ELR (cell line): ENCODE measurements at places on chromosomes 13 and 19.
A peak's percentile ranks its signal among the peaks of the same experiment; 100 is the strongest.

DNA sequence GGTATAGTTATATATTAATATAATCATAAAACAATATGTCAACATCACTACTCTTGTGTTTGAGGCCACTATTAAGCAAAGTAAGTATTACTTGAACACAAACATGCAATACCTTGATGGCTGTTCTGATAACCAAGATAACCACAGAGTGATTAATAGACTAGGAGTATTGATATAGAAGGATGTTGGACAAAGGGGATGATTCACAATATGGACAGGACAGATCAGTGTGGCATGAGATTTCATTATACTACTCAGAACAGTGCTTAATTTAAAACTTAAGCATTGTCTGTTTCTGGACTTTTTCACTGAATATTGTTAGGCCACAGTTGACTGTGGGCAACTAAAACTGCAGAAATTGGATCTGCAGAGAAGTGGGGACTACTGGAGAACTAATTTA, 384.2 kb downstream of the SLITRK1 start:
- DNase-seq, result peak; percentile 50

- DNase-seq, result no peak
Measured at GRCh38 chr19:5587071-5587455, 19.3 kb upstream of the TINCR start.

DNA sequence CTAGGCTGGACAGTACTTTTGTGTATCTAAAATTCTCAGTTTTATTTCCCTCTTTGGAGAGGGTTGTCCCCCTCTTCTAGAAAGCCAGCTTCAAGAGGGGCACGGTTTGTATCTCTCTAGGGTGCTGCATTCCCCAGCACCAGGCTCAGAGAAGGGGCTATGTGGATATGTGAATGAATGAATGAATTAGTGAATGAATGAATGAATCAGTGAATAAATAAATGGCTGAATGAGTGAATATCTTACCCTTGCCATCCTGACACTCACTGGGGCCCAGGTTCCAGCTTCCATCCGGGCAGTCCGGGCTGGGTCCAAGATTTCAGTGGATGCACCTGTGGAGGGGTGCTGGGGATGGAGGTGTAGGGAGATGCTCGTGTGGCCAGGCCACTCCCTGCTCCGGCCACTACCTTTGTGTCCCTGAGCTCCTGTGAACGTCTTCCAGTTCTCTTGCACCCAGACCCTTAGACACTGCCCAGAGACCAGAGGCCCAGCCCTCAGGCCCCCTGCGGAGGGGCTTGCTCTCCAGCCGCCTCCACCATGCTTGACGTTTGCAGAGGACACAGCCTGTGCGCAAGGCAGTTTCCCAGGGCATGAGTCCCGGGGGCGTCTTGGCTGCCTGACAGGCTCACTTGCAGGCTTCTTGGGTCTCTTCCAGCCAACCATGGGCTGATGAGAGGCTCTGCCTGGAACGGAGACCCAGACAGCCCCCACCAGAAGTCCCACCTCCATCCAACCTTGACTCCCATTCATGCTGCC, 2.8 kb upstream of the KCNN1 start:
- no peak for DNase-seq

DNA sequence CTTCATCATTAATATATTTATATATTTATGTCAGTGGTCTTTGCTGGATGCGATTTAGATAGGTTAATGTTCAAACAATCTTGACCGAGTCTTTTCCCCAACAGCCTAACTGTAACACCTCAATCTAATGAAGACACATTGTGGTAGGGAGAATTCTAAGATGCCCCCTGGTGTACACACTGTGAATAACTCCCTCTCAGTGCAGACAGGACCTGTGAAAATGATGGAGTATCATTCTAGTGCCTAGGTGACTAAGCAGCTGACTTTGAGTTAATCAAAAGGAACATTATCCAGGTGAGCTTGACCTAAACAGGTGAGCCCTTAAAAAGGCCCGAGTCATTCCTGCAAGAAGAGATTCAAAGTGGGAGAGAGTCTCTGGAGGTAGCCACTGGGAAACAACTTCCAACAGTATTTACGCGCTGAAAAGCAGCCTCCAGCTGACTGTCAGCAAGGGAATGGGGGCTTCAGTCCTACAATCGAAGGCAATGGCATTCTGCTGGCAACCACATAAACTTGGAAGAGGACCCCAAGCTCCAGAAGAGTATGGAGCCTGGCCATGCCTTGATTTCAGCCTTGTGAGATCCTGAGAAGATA, 28.0 kb upstream of the KBTBD7 start:
- DNase-seq, result peak; percentile 74

GRCh38 chr13:91236921-91237320, 110.6 kb upstream of the MIR17HG start:
- no peak for DNase-seq

GRCh38 chr19:15357906-15358305, 21.7 kb downstream of the AKAP8 start:
- DNase-seq, result no peak

GRCh38 chr19:9945319-9945966, 9.1 kb upstream of the OLFM2 start:
- DNase-seq, result peak; percentile 98

GRCh38 chr19:50932690-50933083, 20.2 kb downstream of the KLK5 start:
- no peak for DNase-seq

- peak; percentile 1 for DNase-seq
Measured at GRCh38 chr19:8973501-8974091, 36.6 kb downstream of the MUC16 start.

DNA sequence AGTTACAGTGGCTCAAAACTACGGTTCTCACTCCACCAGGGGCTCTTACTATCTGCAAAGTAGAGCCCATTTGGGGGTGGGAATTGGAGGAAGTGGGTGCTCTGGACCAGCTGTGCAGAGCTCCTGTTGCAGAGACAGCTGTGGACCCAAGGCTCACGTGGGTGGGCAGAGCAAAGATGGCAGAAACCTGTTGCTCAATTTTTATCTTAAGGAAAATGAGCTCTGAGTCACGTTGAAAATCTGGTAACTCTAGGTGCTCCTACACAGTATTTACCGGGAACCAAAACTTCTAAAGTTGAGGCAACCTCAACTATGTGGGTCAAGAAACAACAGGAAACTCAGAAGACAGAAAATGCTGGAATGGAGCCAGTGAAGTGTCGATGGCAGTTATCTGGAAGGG, 30.2 kb upstream of the SLC15A1 start:
- DNase-seq, result no peak

DNA sequence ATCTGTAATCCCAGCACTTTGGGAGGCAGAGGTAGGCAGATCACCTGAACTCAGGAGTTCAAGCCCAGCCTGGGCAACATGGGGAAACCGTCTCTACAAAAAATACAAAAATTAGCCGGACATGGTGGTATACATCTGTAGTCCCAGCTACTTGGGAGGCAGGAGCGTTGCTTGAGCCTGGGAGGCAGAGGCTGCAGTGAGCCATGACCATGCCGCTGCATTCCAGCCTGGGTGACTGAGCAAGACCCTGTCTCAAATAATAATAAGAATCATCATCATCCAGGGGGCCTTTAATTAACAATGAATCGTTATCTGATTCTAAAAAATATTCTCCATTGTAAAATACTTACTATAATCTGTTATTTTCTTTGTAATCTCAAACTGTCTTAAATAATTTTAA, 283.4 kb downstream of the DACH1 start:
- no peak for DNase-seq

GRCh38 chr13:43805071-43805468, 18.3 kb upstream of the ENOX1 start:
- DNase-seq, result peak; percentile 96

- no peak for DNase-seq
Measured at GRCh38 chr19:47523473-47523872, 8.6 kb upstream of the NAPA start.

GRCh38 chr19:35731779-35732405, 10.4 kb downstream of the IGFLR1 start:
- DNase-seq, result no peak

GRCh38 chr19:22901431-22902130, 69.5 kb downstream of the ZNF723 start:
- DNase-seq, result no peak

DNA sequence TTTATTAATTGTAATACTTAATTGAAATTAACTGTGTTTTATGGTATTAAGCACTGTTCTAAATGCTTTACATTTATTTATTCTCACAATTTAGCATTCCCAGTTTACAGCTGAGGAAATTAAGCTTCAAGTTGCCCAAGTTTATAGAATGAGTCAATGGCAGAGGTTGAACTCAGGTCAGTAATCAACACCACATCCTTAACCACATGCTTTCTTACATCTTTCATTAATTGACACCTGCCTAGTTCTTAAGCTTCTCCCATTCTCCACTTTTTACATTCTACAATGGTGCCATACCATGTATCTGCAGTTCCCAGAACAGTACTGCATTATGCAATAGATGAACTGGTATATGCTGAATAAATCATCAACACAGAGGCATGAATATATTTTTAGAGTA, 11.7 kb upstream of the RBM26 start:
- DNase-seq, result no peak

- peak; percentile 66 for DNase-seq
Measured at GRCh38 chr19:3671680-3672574, 28.3 kb downstream of the PIP5K1C start.

DNA sequence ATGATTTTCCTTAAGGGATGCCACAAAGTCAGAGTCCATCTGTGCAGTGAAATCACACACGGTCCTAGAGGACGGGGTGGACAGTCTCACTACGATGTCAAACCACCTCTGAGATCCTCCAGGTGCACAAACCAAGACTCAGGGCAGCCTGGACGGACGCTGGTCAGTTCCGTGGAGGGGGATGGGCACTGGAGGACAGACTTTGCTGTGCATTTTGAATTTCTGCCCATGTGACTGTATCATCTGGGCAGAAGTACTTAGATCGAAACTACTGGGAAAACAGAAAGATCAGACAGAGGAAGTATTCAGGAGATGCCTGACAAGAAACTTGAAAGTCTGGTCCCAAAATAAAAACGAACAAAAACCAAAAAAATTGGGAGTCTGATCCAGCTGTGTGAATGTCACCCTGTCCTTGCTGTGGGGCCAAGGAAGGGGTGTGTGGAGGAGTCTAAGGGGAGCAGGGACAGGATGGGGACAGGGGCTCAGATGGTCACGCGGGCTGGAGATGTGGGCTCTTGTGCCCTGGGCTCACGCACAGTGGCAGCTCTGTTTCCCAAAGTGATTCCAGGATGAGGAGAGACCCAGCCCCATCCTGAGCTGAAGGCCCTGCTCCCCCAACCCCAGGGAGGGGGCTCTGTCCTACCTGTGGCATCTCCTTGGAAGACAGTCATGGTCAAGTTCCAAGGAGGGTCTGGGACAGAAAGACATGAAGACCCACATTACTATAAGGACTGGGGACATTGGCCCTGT, 1.5 kb downstream of the SIGLEC8 start:
- no peak for DNase-seq

- no peak for DNase-seq
Measured at GRCh38 chr13:39897636-39898035, 242.2 kb downstream of the COG6 start.

DNA sequence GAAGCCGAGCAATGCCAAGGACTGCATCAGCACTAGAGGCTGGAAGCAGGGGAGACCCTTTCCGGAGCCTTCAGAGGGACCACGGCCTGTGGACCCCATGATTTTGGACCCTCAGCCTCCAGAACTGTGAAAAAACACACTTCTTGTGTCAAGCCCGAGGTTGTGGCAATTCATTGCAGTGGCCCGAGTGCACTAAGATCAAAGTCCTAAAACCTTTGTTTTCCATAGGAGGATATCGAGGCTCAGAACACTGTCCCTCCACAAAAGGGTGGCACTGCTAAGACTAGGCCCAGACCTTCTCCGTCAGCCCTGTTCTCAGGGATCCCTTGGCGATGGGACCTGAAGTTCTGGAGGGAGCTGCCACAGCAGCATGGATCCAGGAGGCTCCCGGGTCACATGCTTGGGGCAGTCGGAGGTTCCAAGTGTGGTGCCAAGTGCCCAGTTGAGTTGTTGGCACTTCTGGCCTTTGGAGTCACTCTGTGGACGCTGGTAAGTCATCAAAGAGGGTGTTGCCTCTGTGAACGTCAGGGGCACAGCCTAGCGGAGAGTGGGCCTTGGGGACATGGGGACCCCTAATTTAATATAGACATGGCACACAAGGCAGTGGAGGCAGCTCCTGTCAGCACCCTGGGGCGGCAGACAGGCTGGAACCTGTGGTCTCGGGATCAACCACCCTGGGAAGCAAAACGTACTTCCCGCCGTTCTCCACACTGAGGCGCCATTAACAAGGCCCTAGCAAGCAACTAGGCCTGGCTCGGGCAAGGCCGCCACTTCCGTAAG, 199.2 kb downstream of the COL4A1 start:
- peak; percentile 28 for DNase-seq

DNA sequence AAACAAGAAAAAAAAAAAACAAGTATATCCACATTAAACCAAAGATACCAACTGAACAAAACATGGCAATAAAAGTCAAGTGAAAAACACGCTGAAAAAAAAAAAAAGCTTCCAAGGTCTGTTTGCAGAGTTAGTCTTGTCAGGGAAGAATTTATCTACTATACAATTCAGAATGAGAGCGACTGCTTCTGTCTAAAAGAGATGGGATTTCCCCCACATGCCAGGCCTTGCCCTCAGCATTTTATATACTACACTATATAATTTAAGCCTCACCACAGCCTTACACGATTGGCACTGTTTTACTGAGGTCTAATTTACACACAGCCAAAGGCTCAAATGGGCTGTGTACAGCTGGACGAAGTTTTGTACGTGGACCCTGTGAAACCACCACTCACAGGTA, 67.3 kb downstream of the FOXO1 start:
- DNase-seq, result no peak

GRCh38 chr13:44448875-44449274, 75.3 kb downstream of the SERP2 start:
- DNase-seq, result no peak
